ENCODE measurements at places on chromosomes 2 and 18.

DNA sequence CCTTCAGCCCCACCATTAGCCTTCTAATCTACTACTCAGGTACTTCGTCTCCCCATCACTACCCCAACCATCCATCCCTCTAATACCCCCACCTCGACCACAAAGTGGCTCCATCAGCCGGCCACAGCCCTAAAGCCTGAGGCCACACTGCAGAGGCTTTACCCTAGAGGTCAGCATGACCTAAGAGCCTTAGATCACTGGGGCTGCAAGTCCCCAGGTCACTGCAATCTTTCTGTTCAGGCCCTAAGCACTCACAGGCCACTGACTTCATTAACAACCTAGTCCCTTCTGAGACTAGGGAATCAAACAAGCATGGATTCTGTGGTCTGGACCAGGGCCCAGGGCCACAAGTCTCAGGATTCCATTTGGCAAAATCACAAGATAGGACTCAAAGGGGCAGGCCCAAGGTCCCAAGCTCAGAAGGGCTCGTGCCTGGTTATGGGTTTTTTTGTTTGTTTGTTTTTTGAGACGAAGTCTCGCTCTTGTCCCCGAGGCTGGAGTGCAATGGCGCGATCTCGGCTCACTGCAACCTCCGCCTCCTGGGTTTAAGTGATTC lies 37.0 kb upstream of the PKDCC start:
- DNase-seq = no peak
- peaks cover 13% of the 10 kb centered on the region for H3K4me1 ChIP-seq
- H3K36me3 ChIP-seq = no peaks in the 10 kb centered on the region
- H3K27me3 ChIP-seq = no peaks in the 10 kb centered on the region
- H3K4me3 ChIP-seq = no peak overlapping the region

- H3K36me3 ChIP-seq = no peaks in the 10 kb centered on the region
- H3K27me3 ChIP-seq = no peaks in the 10 kb centered on the region
- no peak for DNase-seq
- H3K27ac ChIP-seq = no peak overlapping the region
- H3K4me1 ChIP-seq = no peaks in the 10 kb centered on the region
Observed at GRCh38 chr2:46559261-46559660, 79.9 kb downstream of the TMEM247 start.

DNA sequence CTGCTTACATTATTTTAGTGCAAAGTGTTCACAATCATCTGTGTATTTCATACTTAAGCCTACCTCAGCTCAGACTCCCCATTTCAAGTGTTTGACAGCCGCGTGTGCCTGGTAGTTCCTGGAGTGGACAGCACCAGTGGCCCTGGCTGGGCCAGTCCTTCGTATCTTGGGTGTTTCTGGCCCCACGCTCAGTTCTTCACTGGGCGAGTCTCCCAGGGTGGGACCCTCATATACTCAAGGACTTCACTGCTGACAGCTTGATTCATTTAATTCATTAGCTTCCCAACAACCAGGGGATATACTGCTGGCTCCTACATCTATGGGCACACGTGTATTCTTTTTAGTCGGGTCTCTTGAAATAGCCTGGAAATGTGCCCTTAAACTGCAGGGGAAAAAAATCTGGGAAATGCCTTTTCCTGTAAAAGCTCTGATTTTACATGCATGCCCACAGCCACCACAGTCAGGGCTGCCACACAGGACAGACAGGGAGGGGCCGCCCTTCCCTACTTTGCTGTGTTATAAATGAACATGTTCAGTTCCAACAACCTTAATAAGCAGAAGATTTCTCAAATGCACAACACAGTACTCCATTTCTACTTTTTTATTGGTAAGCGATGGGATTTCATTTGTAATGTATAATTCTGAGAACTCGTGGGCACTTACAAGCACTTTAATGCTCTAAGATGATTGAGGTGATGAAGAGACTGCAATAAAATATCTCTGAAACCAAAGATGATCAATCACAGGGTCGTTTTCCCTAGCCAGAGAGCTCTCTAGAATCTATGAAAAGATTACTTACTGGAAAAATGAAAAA lies 205.5 kb upstream of the REV1 start:
- H3K4me1 ChIP-seq = no peaks in the 10 kb centered on the region
- H3K27ac ChIP-seq = no peak overlapping the region
- no peak for DNase-seq
- no peaks in the 10 kb centered on the region for H3K36me3 ChIP-seq
- H3K4me3 ChIP-seq = no peak overlapping the region
- H3K27me3 ChIP-seq = no peaks in the 10 kb centered on the region

GRCh38 chr2:80105015-80105640 lies 199.4 kb downstream of the LRRTM1 start:
- no peaks in the 10 kb centered on the region for H3K4me1 ChIP-seq
- H3K27me3 ChIP-seq = no peaks in the 10 kb centered on the region
- H3K4me3 ChIP-seq = no peak overlapping the region
- DNase-seq = no peak
- no peak overlapping the region for H3K27ac ChIP-seq

Measured in prostate gland (tissue), 2 donors.